ENCODE measurements at places on chromosomes 1 and 21.

GRCh38 chr1:223331301-223331700 is 32.7 kb downstream of the SUSD4 start:
- no peak for DNase-seq

DNA sequence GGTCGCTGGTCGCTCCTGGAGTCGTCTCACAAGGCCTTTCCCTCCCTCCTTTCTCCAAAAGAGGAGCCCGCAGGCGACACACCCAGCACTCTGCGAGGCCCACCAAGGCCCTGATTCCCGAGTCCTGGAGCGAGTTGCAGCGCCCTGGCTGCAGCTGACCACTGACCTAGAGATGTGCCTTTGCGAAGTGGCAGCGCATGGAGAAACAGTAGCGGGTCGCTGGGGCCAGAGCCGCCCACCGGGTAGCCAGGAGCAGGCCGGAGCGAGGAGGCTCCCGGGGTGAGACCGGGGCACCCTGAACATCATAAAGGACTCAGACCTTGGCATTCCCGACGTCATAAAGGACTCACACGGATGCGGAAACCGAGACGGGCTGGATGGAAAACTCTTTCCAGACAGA is 10.3 kb upstream of the NBPF11 start:
- DNase-seq, result no peak

GRCh38 chr1:3713840-3714239 is 38.4 kb upstream of the CCDC27 start:
- no peak for DNase-seq

DNA sequence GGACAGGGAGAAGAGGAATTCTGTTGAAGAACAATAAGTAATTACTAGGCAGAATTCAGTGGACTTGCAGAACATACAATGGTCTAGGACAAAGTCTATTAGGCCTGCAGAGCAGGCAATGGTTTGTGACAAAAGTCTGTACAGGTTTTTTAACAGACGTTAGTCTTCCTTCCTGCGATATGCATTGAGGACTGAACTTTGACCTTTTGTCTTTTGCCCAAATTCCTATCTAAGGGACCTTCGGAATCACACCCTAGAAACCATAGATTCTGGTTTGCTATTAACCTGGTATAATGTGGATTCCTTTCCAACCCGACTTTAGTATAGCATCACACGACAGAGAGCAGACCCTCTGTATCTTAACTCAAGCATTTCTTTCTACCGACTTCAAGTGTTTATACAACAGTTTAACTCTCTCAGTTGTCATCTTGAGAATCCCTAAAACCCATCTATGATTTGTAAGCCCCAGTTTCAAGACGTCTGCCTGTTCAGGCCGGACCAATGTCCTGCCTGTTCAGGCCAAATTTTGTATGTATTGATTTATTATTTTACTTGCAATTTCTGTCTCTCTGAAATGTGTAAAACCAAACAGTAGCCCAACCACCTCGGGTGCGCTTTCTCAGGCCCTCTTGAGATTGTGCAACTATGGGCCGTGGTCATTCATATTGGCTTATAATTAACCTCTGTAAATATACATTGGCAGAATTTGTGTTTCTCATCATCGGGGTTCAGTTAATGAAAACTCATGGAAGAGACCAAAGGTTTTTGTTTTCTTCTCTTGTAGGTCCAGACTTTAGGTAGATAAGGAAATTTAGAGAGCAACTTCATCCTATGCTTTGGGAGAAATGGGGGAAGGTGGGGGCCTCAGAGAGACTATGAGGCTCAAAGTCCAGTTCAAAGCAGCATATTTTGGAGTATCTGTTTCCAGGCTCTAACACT is 76.9 kb upstream of the TNFSF18 start:
- DNase-seq, result no peak

DNA sequence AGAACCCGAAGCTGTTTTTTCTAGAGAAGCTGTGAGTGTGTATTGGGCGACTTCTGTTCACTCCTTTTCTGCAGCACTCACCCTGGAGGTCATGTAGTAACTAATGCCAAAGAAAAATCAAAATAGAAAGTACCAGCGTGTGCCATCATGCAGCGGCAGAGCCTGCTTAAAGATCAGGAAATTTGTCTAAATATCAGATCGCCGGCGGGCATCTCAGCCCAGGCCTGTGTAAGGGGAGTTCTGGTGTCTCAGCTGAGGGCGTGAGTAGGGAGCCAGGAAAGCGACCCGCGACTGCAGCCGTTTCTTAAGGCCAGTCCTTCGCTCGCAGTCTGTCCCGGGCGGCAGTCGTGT is 768 bp downstream of the EDARADD start:
- no peak for DNase-seq

DNA sequence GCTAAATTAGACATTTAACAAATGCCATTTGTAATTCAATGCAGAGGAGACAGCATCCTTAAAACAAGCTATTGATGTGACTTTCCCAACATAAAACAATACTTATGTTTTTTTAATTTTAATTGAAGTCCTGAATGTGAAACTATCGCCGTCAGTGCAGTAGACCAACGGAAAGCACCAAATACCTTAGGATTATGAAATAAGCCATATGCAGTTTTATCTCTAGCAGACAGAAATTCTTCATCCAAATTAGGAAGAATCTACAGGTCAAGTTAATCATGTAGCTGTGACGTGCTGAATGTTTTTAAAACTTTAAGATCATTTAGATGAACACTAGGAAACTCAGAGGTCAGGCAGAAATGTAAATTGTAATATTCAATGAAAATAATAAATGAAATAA is 714 bp upstream of the ST6GALNAC5 start:
- no peak for DNase-seq

DNA sequence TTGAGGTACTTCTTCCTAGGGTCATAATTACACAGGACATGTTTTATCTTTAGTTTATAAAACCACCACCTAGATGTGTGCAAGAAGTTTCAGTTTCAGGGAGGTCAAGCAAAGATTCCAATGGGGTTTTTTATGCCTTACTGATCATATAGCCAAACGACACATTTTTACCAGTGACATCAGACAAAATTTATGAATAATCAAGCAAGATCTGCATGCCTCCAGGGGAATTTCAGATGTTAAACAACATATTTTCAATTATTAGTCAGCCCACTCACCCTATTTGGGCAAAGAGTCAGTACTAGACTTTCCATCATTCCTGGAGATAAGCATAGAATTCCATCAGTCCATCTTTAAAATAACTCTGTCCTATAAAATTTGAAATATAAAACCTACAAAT is 867.4 kb downstream of the KCNT2 start:
- no peak for DNase-seq

DNA sequence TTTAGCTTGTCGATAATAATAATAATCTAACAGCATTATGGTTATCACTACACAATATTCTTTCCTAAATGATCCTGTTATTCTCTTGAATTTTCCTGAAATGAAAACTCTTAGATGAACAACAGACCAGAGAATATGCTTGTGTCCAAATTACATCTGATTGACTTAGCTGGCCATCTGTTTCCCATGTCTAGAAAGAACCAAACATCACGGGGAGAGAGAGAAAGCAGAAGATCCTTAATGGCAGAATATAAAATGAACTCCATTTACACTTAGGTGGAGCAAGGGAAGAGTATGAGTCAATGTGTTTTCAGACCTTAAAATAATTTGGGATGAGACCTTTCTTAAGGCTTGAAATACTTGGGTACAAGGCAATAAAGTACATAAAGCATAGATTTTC is 162.2 kb downstream of the DSCAM start:
- no peak for DNase-seq

DNA sequence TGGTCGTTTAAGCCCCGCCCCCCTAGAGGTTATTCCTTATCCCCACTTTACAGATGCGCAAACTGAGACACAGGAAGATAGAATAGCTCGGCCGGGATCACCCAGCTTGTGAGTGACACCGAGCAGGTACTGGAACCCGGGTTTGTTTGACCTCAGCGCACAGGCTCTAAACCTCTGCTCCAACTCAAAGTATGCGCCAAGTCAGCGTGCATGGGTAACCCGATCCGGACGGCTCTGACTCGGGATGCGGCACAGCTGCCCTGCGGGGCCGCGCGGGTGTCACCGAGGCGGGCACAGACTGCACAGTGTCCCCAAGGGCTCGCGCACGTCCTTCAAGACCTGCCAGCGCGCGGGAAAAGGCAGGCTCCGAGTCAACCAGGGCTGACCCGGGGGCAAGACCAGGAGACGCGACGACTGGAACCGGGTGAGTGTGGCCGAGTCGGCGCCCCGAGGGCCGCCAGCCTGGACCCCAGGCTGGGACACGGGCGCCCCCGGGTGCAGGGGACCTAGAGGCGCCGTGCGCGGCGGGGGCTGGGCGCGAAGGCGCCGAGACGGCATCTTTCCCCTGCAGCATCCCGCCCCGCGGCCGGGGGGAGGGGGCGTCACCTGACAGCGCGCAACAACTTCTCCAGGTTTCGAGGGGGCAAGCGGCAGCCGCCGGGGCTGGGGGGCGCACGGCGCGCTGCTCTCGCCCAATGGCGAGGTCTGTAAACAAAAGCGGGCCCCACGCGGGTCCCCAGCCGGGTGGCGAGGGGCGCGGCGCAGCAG is 101.9 kb upstream of the SOD1 start:
- DNase-seq, result no peak

DNA sequence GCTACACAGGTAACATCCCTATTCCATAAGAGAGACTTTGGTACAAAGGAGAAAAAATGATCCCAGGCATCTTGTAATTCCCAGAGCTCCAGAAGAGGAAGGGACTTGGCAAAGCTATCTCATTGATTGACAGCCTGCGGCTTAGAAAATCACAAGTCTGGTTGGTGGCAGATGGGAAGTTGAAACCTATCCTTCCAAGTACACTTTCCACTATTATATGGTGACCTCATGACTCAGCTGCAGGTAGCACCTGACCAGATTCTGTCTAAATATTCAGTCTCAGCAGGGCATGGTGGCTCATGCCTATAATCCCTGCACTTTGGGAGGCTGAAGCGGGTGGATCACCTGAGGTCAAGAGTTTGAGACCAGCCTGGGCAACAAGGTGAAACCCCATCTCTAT is 89.9 kb downstream of the TIAM1 start:
- no peak for DNase-seq

DNA sequence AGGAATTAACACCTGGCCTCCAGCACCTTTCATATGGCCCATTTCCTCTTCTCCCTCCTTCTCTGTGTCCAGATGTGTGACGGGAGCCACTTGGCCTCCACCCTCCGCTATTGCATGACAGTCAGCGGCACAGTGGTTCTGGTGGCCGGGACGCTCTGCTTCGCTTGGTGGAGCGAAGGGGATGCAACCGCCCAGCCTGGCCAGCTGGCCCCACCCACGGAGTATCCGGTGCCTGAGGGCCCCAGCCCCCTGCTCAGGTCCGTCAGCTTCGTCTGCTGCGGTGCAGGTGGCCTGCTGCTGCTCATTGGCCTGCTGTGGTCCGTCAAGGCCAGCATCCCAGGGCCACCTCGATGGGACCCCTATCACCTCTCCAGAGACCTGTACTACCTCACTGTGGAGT is 5.6 kb downstream of the TMEM61 start:
- no peak for DNase-seq

- no peak for DNase-seq
Observed at GRCh38 chr1:158563853-158564252, 6.5 kb downstream of the OR6P1 start.

DNA sequence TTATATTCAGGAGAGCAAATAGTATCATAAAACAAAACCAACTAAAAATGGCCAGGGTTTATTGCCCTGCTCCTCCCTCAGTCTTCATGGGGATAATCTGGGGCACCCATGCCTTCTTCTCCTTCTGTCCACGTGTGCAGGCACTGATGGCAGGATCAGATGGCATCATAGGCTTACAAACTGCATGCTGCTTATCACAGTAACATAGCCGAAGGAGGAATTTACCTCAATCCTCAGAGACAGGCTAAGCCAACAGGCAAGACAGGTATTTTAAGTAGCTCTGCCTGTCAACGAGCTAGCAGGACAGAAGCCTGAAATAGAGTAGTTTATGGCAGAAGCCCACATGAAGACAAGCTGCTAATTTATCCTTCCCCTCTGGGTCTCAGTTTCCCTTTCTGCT is 9.4 kb downstream of the LAMB3 start:
- DNase-seq, result no peak

DNA sequence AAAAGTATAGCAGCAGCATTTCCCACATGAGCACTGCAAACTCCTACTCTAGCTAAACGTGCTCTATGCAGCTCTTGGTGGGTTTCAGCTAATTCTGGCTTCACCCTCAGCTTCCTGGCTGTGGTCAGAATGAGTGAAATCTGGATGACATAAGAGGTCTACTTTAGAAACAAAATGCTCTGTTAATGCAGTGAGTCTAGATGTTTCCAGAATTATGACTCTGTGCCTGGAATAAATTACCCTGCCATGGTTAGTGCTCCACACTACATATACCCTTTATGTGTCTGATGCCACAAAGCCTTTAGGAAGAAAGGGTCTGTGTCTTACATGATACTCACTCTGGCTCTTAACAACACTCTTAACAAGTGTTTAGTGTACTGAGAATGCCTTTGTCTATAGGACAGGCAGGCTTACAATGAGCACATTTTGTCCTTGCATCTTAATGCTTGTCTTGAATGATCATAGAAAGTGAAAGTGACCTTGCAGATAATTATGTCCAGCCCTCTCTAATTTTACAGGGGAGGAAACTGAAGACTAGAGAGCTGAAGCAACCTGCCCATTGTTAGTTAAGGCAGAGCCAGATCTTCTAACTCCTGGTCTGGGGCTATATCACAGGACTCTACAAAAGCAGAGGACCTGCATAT is 9.2 kb downstream of the S100A10 start:
- DNase-seq, result no peak

GRCh38 chr1:36855699-36856494 is 178.4 kb downstream of the GRIK3 start:
- DNase-seq, result no peak

- DNase-seq, result no peak
Observed at GRCh38 chr1:41914516-41914915, 4.2 kb downstream of the HIVEP3 start.

DNA sequence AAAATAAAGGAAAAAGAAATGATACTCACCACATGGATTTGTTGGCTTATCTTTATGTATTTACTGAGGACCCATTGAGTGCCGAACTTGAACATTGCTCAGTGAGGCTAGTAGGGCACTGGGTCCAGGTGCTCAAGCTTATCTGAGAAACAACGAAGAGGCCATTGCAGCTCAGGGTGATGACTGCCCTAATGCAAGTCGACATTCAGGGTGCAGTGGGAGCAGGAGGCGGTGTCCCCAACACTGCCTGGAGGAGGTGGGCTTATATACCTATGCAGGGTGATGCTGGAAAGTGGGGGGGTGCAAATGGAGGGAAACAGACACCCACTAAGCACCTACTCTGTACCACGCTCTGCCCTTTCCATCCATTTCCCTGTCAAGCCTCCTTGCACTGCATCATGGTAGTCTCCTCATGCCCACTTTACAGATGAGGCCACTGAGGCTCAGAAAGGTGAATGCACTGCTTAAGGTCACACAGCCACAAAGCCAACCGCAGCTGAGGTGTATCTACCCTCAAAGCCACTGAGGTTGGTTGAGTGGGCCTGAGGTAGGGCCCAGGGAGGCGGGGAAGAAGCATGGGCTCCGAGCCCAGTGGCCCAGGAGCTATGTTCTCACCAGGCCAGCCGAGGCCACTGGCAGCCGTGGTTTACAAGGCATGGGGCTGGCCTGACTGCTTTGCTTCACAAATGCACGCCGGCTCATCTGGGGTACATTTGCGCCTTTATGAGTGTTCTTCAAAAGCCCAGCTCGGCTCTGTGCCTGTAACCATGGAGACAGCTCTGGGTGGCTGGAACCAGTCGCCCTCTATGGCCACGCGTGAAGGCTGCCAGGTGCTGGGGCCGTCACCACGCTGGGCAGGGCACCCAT is 103.8 kb downstream of the EPHB2 start:
- DNase-seq, result no peak

- DNase-seq, result no peak
Observed at GRCh38 chr1:200610846-200611245, 9.7 kb downstream of the KIF14 start.

GRCh38 chr1:156566436-156566835 is 5.9 kb downstream of the IQGAP3 start:
- no peak for DNase-seq

- no peak for DNase-seq
Observed at GRCh38 chr1:161402446-161402845, 34.8 kb upstream of the CFAP126 start.
